WTC11 (cell line): ENCODE measurements at places on chromosomes 12 and 14. TPM values are rescaled to one million over a fixed set of nuclear protein-coding genes. Genes with fewer than 3 reads are reported as not detected.

SIX1 gene
- 0.21 to 0.59 TPM (median 0.30 TPM) in 3 replicates for total RNA-seq

KCNC2 gene
- not detected in 3 replicates for total RNA-seq

TPH2 gene
- 0.55 to 0.83 TPM (median 0.64 TPM) in 3 replicates for total RNA-seq

NFATC4 gene
- 60.7 to 101 TPM (median 95.9 TPM) in 3 replicates for total RNA-seq

PYGL gene
- 81.0 to 107 TPM (median 101 TPM) in 3 replicates for total RNA-seq

RTN1 gene
- total RNA-seq = 1.1 to 2.8 TPM (median 1.5 TPM) in 3 replicates

TTC9 gene
- total RNA-seq = 21.4 to 26.2 TPM (median 22.5 TPM) in 3 replicates

OLR1 gene
- 0.09 to 0.21 TPM in 2 of 3 replicates, not detected in the other for total RNA-seq

RDH12 gene
- total RNA-seq = 0.55 to 0.77 TPM (median 0.66 TPM) in 3 replicates

KCNA5 gene
- total RNA-seq = 0.14 to 0.23 TPM (median 0.22 TPM) in 3 replicates

NOS1 gene
- total RNA-seq = 4.0 to 4.8 TPM (median 4.5 TPM) in 3 replicates

GZMH gene
- not detected in 3 replicates for total RNA-seq

GPX2 gene
- 0.80 to 1.5 TPM (median 1.0 TPM) in 3 replicates for total RNA-seq

SSPN gene
- total RNA-seq = 1.8 to 2.5 TPM (median 1.9 TPM) in 3 replicates

CCDC85C gene
- total RNA-seq = 28.7 to 35.8 TPM (median 30.4 TPM) in 3 replicates

TAS2R19 gene
- 1.0 to 1.4 TPM (median 1.1 TPM) in 3 replicates for total RNA-seq

RNASE4 gene
- total RNA-seq = 1.0 to 2.8 TPM (median 2.4 TPM) in 3 replicates

SRGAP1 gene
- 8.1 to 10.3 TPM (median 9.9 TPM) in 3 replicates for total RNA-seq

TMEM179 gene
- 2.4 to 3.9 TPM (median 3.6 TPM) in 3 replicates for total RNA-seq

HVCN1 gene
- total RNA-seq = 5.7 to 8.4 TPM (median 7.9 TPM) in 3 replicates

CLEC4D gene
- 0.09 to 0.16 TPM in 2 of 3 replicates, not detected in the other for total RNA-seq

KRT71 gene
- not detected in 3 replicates for total RNA-seq

KRT7 gene
- 10.6 to 11.5 TPM (median 11.4 TPM) in 3 replicates for total RNA-seq
